Fibroblast of mammary gland (primary cell): ENCODE measurements at places on chromosomes 3 and 15.

- no peak for DNase-seq
Observed at GRCh38 chr3:102037209-102037608, 187.9 kb downstream of the NFKBIZ start.

GRCh38 chr3:48756640-48757039 is 39.6 kb upstream of the IP6K2 start:
- DNase-seq, result no peak

- no peak for DNase-seq
Observed at GRCh38 chr3:128340198-128340903, 126.3 kb downstream of the DNAJB8 start.

GRCh38 chr3:177538048-177538749 is 340.9 kb upstream of the TBL1XR1 start:
- DNase-seq, result peak; percentile 91

GRCh38 chr15:35565901-35566300 is 19.9 kb upstream of the DPH6 start:
- DNase-seq, result no peak

DNA sequence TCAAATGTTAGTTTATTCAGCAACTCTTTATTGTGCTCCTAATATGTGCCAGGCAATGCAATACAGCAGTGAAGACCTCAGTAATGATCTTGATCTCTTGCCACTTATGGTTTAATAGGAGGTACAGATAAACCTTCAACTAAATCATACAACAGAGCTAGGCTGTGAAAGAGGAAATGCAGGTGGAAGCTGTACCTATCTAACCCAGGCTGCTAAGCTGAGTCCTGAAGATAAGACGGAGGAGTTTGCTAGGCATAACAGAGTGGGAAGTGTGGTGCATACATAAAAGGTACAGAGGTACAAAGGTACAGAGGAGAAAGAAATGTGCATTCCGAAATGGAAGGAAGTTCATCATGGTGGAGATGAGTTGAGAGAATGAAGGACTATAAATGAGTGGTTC is 35.0 kb downstream of the KBTBD8 start:
- no peak for DNase-seq

- DNase-seq, result peak; percentile 67
Observed at GRCh38 chr15:42056934-42057798, 36.3 kb upstream of the PLA2G4E start.
